ENCODE measurements at places on chromosomes 7 and 10.

DNA sequence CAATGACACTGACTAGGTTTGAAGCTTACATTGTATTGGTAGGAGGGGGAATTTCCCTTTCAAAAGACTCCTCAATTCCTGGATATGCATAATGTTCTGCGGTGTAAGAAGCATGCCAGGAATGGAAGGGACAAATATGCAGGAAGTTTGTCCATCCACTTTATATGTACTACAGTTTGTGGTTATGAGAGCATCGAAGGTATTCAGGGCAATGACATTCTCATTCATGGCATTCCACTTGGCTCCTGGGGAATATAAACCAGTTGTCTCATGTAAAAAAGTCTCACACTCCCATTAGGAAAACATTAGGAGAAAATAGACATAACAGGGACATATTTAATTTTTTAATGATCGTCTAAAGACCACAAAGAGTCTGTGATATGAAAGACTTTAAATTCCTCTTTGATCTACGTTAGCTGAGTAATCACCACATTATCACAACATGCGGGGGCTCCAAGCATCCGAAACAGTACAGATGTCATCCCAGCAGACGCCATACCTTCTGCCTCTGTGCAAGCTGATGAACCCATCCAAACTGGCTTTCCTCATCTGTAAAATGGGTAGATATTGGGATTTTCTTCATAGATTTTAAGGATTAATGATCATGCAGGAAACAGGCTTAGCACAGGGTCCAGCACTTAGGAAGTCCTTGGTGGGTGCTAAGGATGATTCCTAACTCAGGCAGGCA lies 675.3 kb downstream of the INHBA start:
- DNase-seq, result no peak

- DNase-seq, result no peak
Observed at GRCh38 chr7:127907110-127908040, 123.9 kb downstream of the LRRC4 start.

DNA sequence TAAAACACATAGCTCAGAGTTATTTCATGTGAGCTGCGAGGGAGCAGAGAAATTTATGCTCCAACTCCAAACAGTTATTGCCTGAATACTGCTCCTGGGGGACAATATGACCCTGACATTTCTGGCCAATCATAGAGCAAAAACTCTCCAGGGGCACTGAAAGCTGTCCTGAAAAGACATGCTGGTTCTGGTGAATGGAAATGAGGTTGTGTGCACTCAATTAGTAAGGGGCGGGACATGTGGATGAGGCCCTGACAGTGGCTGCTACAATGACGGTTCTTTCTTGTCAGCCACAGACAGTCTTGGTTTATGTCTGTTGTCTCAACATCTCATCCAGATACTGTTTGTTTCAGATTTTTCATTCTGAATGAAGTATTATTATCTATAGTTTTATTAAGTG lies 151.8 kb downstream of the TWIST1 start:
- DNase-seq, result no peak

DNA sequence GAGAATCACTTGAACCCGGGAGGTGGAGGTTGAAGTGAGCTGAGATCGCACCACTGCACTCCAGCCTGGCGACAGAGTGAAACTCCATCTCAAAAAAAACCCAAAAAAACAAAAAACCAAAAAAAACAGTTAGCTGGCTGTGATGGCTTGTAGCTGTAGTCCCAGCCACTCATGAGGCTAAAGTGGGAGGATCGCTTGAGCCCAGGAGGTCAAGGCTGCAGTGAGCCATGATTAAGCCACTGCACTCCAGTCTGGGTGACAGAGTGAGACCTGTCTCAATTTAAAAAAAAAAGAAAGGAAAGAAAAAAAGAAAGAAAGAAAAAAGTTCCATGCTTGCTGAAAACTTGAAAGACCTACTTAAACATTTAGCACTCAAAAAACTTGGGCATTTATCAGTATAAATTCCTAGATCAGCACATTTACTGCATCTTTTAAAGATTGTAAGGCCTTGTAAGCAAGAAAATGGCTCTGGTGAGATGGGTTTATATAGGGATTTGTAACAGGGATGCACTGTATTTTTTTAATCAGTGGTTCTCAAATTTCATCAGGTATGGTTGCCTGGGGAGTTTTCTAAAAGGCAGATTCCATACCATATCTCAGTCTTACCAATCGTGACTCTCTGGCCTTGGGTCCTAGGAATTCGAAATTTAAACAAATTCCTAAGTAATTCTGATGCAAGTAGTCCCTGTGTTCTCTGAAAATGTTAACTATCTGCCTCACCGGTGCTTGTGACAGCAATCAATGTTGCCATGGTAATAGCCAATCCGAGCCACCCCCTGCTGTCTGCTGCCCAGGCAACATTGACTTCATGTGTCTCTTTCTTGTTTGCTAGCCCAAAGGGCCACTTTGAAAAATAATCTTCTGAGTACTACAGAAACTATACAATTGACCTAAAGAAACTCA lies 11.5 kb upstream of the NT5C2 start:
- no peak for DNase-seq

DNA sequence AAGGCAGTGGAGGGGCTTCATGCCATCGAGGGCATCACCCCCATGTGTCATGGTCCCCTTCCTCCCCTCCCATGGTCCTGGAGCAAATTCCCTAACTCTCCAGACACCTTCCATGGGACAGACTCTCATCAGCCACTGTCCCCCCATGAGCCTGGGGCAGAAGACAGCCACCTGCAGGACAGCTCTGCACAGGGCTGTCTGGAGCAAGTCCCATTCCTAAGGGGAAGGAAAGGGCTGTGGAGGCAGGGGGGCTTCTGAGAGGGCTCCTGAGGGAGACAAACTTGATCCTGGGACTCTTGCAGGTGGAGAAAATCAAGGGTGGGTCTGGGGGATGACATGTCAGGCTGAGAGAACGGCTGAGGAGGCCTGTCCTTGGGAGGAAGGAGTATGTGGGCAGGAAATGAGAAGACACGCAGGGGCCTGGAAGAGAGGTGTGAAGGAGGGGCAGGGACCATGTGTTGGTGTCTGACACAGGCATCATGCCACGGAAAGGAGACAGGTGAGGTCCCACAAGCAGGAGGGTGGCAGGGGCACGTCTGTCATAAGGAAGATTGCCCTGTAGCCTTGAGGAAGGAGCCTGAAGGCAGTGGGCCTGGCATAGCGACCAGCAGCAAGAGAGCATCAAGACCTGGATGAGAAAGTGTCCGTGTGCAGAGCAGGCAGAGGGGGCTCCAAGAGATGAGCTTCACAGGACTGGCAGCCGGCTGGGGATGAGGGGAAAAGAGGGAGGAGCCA lies 14.4 kb upstream of the GDF10 start:
- no peak for DNase-seq

DNA sequence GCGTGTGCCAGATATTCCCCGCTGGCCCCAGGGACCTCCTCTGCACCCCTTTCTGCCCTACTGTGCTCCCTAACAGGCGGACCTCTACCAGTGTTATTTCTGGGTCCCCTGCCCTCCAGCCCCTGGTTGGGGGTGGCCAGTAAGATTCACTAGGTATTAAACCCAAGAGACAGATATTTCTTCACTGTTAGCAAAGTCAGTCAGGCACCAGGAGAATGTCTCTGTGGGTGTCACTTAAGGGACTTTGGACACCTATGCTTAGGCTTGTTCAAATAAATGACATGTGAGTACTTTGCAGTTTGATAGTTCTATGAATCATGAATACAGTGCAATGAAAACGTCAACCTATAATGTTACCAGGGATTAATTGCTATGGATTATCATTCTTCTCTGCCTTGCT lies 234.3 kb upstream of the IGFBP3 start:
- DNase-seq, result no peak

DNA sequence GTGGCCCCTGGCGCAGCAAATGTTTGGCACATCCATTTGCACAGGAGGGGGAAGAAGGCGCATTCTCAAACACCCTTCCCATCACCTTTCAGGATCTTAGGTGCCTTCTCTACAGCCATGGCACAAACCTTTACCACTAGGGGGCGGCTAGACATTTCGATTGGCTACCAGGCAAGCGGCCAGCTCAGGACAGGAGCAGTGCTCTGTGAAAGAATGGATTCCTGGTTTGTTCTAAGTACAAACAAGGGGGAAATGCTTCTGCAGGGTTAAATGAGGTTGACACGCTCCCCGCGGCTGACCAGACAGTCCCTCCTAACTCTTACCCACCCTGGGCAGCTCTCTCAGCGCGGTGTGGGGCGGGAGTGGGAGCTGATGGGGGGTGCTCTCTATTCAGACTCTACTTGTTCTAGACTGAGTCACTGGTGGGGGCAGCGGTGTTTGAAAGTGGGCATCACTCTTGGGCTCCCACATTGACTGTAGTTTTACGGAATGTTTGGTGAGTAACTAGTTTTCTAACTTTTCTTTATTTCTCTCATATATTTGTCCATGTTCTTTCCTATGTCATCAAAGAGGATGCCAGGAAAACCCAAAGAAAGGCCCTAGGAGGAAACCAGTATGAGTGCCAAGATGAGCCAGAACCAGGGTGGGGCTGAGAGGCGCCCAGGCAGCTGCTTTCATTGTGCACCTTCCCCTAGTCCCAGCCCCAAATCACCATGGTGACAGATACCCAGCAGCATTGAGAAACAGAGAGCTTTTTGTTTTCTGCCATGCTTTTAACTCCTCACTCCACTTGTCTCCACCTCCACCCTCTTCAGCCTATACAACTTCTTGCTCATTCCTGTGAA lies 61.4 kb upstream of the GPR158 start:
- no peak for DNase-seq

DNA sequence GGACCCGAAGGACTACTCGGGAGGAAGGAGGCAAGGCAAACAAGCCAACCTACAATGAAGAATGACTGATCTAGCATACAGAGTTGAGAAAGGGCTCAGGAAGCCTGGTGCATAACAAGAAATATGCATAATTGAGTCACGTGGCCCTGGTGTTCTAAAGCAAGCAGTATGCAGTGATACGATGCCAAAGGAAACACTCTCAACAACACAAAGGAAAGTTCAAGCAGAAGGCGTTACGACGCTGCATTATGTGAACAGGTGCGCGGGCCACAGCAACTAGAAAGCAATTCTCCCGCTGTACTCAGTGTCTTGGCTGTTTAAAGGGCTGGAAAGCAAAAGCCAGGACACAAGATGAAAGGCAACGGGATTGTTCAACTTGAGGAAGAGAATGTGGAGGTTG lies 100.8 kb downstream of the PRTFDC1 start:
- no peak for DNase-seq

DNA sequence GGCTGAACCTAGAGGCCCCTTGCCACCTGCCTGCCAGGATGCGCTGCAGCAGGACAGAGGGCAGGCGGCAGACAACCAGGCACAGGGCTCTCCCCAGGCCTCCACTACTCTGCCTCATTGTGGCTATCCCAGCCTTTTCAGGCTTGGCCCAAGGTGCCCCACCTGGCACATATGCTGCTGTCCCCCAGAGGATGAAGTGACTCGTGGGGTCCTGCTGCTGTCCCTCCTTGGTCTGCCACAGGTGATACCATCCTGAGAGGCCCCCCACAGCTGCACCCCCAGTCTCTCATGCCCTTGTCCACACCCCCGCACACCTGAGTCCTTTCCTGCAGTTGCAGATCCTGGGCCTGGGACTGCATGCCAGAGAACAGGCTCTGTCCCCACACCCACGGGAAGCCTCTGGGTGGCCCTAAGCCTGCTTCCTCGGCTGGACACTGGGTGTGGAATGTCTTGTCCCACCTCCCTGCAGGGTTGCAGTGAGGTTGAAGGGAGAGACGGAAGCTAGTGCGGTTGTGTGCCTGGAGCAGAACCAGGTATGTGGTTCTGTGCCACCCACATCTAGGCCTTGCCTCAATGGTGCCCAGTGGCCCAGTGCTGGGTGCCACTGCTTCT lies 55.3 kb downstream of the RASGEF1A start:
- no peak for DNase-seq

DNA sequence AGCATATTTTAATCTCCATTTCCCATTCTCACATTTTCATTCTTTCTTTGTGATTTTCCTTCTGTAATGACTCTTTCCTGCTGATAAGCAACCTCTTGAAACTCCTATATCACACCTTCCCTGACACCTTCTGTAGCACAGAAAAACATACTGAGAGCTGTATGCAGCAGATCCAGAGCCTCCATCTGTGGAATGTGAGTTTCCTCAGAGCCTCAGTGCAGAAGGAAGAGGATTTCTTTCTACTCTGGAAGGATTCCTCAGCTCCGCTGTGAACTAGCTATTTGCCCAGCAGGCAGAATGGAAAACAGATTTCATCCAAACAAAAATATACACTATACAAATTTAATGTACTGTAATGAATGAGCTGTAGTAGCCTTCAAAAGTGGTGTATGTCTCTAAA lies 841.3 kb upstream of the ZWINT start:
- no peak for DNase-seq

GRCh38 chr7:8511855-8512254 lies 78.4 kb downstream of the NXPH1 start:
- no peak for DNase-seq

DNA sequence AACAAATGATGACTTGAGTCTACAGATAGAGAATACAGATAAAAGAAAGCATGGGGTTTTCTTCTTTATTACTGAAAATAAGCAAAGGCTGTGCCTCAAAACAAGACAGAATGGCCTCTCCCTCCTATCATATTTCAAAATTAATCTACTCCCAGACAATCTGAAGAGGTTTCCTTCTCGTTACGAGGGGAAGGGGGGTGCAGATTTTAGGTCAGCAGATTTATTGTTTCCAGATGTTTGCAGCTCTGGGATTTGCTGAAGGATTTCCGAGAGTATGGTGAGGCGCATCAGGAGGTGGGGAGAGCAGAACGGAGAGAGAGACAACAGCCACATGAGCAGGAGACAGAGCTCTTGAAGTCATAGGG lies 89.8 kb downstream of the KIAA1549 start:
- no peak for DNase-seq

DNA sequence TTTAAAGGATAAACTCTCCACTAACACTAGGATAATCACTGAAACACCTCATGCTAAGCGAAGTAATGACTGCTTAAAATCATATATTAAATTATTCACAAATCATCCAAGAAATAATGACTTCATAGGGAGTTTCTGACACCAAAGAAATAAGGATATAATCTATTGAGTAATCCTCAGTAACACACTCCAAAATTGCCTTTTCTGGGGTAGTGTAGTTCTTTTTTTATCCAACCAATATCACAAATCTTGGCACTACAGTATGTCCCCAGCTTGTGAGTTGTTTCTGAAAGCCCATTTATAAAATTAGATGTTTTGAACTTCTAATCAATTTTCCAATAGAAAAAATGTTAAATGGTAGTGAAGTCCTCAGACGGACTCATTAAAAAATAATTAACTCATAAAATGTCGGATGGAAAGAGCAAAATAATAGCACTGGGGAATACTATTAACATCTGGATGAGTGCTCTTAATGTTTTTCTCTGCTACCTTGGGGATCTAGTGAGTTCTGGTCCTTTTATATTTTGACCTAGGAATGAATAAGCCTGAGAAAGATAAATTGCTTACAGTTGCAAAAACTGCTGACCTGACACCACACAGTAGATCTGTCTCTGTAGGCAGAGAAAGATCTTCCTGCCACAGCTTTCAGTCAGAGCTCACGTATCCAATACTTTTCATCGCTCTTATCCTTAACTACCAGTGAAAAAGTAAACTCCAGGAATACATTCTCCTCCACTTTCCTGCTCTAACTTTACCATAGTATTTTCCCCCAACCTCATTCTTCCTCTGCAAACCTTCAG lies 618.5 kb upstream of the ANKRD30A start:
- DNase-seq, result no peak
